ENCODE measurements at places on chromosomes 6 and 20. TPM values are rescaled to one million over a fixed set of nuclear protein-coding genes. Genes with fewer than 3 reads are reported as not detected.

The RAB32 gene
- 6.8 TPM for total RNA-seq

The MYT1 gene
- total RNA-seq, result 2.0 TPM

The FAM83C gene
- not detected for total RNA-seq

The MAPK14 gene
- total RNA-seq, result 33.2 TPM

The MCCD1 gene
- not detected for total RNA-seq

The DOK5 gene
- 13.0 TPM for total RNA-seq

The WFDC12 gene
- not detected for total RNA-seq

Data from H1 (cell line).